ENCODE measurements at places on chromosomes 4 and X. TPM values are rescaled to one million over a fixed set of nuclear protein-coding genes. Genes with fewer than 3 reads are reported as not detected.
A peak's percentile ranks its signal among the peaks of the same experiment; 100 is the strongest.

The REPS2 gene
- total RNA-seq, result 0.84 TPM

DNA sequence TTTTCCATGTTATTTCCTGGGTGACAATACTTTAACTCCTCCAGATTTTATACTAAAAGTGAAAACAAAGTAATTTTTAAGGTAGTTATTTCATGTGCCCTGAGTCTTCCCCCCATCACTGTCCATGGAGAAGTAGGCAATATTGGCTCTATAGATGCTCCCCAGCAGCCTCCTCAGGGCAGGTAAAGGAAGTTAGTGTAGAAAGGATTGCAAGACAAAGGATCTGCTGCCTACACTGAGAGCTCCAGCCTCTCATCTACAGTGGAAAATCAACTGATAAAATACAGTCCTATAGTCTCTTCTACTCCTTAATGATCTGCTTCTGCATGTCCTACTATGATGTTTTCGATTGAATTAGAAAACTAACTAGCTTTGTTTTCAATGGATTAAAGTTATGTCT, 8.5 kb downstream of the POU3F4 start:
- H3K36me3 ChIP-seq, result no peaks in the 10 kb centered on the region
- H3K4me3 ChIP-seq, result no peak overlapping the region
- H3K4me1 ChIP-seq, result no peaks in the 10 kb centered on the region

The TAF7L gene
- total RNA-seq, result not detected

DNA sequence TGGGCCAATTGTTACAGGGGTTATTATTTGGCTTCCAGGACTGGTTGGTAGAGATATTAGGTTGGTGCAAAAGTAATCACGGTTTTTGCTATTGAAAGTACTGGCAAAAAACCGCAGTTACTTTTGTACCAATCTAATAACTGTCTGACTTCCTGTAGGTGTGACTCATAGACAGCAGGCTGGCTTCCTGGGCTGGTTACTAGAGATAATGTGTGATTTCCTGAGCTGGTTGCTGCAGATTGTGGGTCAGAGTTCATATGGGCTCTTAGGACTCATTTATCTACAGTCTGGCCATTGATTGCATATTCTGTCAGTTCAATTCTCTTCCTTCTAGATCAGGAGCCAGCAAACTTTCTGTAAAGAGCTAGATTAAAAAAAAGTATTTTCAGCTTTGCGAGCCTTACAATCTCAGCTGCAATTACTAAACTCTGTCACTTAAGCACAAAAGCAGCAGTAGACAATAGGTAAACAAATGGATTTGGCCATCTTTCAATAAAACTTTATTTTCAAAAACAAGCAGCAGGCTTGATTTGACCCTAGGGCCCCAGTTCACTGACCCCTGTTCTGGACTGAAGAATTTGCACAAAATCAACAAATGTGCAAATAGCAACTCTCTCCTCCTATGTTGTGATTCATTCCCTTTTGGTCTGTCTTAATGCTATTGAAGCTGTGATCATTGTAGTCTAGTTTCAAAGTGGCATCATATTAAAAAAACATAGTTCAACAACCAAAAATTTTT, 50.8 kb upstream of the BOD1L1 start:
- no peaks in the 10 kb centered on the region for H3K36me3 ChIP-seq
- H3K4me3 ChIP-seq, result no peak overlapping the region
- DNase-seq, result no peak
- H3K27me3 ChIP-seq, result no peaks in the 10 kb centered on the region
- H3K4me1 ChIP-seq, result no peaks in the 10 kb centered on the region

- DNase-seq, result no peak
- H3K27me3 ChIP-seq, result no peaks in the 10 kb centered on the region
- H3K4me3 ChIP-seq, result no peak overlapping the region
- H3K4me1 ChIP-seq, result no peaks in the 10 kb centered on the region
These were observed 347.6 kb downstream of the FAM47A start for GRCh38 chrX:33784548-33784947.

DNA sequence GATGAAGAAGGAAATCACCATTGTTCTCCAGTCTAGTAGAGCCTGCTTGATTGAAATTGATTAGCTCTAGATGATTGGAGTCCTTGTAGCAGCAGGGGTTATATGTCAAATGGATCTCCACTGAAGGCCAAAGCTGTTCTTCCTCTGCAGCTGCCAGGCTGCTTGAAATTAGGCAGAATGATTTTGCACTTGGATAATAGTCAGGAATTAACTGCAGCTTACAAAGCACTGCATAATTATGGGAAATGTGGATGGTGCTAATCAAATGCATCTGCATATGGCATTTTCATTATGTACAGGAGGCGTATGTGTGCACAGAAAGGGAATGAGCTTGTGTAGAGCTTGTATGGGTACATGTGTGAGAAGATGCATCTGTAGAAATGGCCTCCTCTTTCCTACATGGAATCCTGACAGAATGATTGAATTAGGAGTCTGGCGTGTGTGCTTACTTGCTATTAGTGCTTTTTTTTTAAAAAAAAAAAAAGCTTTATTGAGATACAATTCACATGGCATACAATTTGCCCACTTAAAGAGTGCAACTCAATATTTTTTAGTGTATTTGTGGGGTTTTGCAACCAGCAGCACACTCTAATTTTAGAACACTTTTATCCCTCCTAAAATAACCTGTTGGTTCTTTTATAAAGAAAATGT, 65.9 kb downstream of the TMEM131L start:
- H3K27ac ChIP-seq, result no peak overlapping the region
- no peaks in the 10 kb centered on the region for H3K4me1 ChIP-seq
- no peaks in the 10 kb centered on the region for H3K36me3 ChIP-seq
- H3K27me3 ChIP-seq, result no peaks in the 10 kb centered on the region

The HPGD gene
- 0.36 TPM for total RNA-seq

The PNMA6F gene
- not detected for total RNA-seq

DNA sequence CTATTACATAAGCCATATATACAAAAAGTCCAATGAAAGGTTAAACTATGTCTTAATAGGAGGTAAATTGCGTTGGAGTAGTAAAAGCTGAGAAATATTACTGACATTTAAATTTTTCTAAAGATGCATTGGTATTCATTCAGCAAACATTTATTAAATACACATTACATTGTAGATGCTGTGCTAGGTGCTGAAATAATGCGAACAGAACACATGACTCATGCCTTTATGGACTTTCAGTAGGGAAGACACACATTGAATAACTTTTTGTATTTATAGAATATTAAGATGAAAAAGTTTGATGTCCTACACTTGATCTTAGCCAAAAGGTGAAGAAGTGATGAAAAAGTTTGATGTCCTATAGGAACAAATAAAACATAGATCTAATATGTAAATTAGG, 871.1 kb upstream of the SLIT2 start:
- H3K27ac ChIP-seq, result no peak overlapping the region
- no peaks in the 10 kb centered on the region for H3K4me1 ChIP-seq
- H3K36me3 ChIP-seq, result no peaks in the 10 kb centered on the region
- DNase-seq, result no peak

GRCh38 chr4:153076861-153077260, 127.4 kb upstream of the TRIM2 start:
- H3K36me3 ChIP-seq, result no peaks in the 10 kb centered on the region
- H3K27me3 ChIP-seq, result no peaks in the 10 kb centered on the region
- no peaks in the 10 kb centered on the region for H3K4me1 ChIP-seq
- no peak overlapping the region for H3K4me3 ChIP-seq
- DNase-seq, result no peak

DNA sequence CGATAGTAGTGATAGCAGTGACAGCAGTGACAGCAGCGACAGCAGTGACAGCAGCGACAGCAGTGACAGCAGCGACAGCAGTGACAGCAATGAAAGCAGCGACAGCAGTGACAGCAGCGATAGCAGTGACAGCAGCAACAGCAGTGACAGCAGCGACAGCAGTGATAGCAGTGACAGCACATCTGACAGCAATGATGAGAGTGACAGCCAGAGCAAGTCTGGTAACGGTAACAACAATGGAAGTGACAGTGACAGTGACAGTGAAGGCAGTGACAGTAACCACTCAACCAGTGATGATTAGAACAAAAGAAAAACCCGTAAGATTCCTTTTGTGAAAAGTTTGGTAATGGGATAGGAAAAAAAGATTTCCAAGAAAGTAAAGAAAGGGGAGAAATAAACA, 7.9 kb downstream of the DSPP start:
- no peak overlapping the region for H3K27ac ChIP-seq
- H3K27me3 ChIP-seq, result no peaks in the 10 kb centered on the region
- no peaks in the 10 kb centered on the region for H3K4me1 ChIP-seq
- DNase-seq, result no peak
- no peak overlapping the region for H3K4me3 ChIP-seq

The ATOH1 gene
- total RNA-seq, result not detected

DNA sequence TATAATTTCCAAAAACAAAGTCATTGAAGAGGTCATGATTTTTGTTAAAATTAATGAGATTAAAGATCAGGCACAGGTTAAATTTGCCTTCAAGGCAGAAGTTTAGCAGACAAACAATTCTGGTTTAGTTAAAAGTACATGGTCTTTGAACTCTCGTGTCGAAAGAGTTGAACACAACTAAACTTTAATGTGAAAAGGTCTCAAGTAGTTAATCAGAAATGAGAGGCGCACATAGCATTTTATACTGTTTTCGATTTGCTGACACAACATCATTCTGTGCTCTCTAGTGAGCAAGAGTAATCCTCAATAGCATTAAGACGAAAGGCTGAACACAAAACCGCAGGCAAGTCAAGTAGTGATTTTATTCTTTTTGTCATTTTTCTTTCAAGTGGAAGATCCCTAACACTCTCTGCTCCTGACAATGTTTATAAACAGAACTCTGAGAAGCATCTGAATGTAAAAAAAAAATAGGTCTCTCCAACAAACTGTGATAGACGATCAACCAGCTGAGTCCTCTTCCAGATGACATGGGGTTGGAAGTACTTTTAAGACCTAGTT, 49.8 kb downstream of the SH3RF1 start:
- peak overlapping the region; percentile 24 for H3K27ac ChIP-seq
- H3K4me1 ChIP-seq, result peaks cover 32% of the 10 kb centered on the region
- H3K27me3 ChIP-seq, result no peaks in the 10 kb centered on the region
- DNase-seq, result no peak
- no peak overlapping the region for H3K4me3 ChIP-seq

GRCh38 chrX:74492720-74493201, 71.5 kb downstream of the SLC16A2 start:
- H3K4me3 ChIP-seq, result no peak overlapping the region
- DNase-seq, result no peak
- H3K27me3 ChIP-seq, result no peaks in the 10 kb centered on the region
- H3K4me1 ChIP-seq, result no peaks in the 10 kb centered on the region
- no peak overlapping the region for H3K27ac ChIP-seq

- no peak overlapping the region for H3K4me3 ChIP-seq
- H3K27me3 ChIP-seq, result no peaks in the 10 kb centered on the region
- 0 out of 2 replicates have a peak, but pooled peaks cover 8% of the 10 kb centered on the region for H3K4me1 ChIP-seq
- no peak for DNase-seq
- H3K27ac ChIP-seq, result no peak overlapping the region
These were observed 5.6 kb upstream of the CENPC start for GRCh38 chr4:67550857-67551256.

The RENBP gene
- 1.4 TPM for total RNA-seq

DNA sequence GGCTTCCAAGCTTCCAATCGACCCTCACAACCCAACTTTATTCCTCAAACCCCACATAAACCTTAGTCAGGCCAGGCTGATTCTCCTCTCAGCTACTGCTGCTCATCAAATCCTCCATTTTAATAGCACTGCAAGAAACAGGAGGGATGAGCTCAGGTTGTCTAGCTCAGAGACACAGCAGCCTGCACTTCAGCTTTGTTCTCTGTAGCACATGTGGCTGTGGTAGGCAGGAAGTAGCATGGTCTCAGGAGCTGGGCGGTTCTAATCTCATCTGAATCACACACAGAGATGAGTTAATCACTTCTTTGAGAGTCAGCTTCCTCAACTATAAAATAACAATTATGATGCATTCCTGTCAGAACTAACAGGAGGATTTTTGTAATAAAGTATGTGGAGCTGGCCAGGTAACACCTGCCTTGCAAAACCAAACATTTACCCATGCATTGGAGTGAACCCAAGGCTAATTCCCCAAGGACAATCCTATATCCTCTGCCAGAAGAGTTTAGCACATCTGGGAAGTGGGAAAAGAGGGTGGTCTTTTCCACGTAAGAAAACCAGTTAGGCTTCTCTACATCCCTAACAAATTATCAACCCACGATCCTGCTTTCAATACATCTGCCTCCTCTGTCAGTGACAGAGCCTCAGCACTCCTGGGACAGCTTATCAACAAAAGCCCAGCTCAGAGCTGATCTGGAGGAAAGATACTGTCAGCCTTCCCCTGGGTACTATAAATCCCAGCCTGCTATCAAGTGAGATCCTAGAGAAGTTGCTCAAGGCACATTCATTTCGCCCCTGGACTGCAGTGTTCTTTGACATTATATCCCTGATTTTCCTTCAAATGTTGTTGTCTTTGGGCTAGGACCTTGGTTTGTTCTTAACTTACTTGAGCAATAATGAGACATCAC, 32.8 kb downstream of the ELOVL6 start:
- no peak for DNase-seq
- peaks cover 7% of the 10 kb centered on the region for H3K36me3 ChIP-seq
- H3K27ac ChIP-seq, result no peak overlapping the region
- H3K4me1 ChIP-seq, result no peaks in the 10 kb centered on the region
- H3K27me3 ChIP-seq, result no peaks in the 10 kb centered on the region

DNA sequence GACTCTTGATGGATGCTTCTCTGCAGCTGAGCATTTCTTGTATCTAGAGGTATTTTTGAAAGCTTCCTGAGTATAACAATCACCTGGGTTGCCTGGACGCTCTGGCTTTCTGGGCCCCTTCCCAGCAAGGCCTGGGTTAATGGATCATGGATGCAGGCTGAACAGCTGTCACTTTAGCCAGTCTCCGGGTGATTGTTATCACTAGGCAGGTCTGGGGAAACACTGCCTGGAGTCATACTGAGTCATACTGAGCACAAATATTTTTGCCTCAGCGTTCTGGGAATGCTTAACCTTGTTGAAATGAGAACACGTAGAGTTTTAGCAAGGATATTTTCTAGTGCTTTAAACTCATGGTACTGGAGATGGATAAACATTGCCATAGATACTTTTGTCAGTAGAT, 102.6 kb downstream of the PHEX start:
- H3K27me3 ChIP-seq, result no peaks in the 10 kb centered on the region
- no peak overlapping the region for H3K27ac ChIP-seq
- H3K4me1 ChIP-seq, result peaks cover 10% of the 10 kb centered on the region
- H3K4me3 ChIP-seq, result no peak overlapping the region

DNA sequence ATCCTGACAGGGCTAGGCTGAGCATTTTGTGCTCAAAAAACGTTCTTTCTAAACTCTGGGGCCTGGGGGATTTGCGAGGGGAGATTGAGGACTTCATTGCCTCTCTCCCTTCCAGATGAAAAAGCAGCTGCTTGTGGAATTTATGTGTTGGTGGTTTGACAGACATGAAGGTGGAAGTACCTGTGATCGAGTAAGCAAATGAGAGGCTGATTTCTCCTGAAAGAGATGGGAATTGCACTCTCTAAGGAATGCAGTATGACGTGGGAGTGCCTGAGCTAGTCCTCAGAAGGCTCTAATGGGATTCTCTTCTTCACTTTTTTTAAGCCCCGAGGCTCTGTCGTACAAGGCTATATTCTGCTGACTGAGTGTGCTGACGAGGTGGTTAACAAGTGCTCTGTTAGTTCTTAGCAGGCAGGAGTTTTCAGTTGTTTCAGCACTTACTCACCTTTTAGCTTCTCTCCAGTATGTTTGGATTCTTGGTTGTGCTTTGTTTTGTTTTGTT, 426.8 kb upstream of the CNKSR2 start:
- H3K4me1 ChIP-seq, result no peaks in the 10 kb centered on the region
- no peaks in the 10 kb centered on the region for H3K27me3 ChIP-seq
- no peak overlapping the region for H3K27ac ChIP-seq

Measured in HepG2 (cell line).